NCI-H187 treated with DMSO at 0.1 percent for 48 hours (cell line): ENCODE measurements at places on chromosomes 2 and 18.

DNA sequence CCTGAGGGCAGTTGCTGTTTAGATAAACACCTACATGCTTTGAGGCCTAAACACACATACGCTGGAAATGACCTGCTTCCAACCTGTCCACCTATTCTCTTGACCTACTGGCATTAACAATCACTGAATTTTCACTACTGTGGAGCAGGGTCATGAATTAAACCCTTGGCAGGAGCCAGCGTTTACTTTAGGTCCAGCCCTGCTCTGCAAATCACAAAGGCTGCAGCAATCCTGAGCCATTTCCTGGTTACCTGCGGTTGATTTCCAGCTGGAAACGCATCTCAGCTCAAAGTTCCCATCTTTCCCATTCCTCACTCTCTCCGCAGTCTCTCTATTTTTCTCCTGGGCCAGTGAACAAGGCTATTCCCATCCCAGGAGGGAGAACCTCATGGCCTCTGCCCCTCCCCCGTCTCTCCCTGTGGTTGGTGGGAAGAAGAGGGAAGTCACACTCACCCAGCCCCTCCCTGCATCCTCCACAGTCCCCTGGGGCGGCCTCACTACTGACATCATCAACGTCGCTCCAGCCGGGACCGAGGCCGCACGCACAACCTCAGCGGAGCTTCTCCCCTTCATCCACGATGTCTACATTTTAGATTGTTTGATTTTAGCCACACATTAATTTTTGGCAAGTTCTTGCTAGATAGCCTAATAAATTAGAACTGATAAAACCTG lies 84.5 kb upstream of the SNTG2 start:
- peak; percentile 96 for DNase-seq

DNA sequence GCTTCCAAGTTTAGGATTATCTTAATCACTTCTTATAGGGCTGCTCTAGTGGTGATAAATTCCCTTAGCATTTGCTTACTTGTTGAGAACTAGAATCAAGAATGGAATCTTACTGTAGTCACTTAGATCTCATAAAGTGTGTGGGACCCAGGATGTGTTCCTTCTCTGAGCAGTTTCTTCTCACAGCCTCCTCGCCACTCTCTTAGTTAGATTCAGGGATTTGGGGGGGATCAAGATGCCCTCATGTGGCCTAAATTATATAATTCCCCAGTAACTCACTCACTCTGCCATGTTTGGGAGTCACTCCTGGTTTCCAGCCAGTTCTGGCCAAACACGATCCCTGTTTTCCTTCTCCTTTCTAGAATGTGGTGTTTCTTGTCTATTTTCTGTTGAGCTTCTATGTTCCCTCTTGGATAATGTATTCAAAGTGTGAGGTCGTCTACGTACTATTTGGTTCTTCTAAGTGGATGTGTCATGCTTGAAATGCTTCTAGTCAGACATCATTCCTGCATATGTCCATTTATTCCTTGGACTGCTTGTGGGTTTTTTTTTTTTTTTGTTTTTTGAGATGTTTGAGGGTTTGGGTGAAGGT lies 414.9 kb upstream of the SYT4 start:
- DNase-seq: no peak

DNA sequence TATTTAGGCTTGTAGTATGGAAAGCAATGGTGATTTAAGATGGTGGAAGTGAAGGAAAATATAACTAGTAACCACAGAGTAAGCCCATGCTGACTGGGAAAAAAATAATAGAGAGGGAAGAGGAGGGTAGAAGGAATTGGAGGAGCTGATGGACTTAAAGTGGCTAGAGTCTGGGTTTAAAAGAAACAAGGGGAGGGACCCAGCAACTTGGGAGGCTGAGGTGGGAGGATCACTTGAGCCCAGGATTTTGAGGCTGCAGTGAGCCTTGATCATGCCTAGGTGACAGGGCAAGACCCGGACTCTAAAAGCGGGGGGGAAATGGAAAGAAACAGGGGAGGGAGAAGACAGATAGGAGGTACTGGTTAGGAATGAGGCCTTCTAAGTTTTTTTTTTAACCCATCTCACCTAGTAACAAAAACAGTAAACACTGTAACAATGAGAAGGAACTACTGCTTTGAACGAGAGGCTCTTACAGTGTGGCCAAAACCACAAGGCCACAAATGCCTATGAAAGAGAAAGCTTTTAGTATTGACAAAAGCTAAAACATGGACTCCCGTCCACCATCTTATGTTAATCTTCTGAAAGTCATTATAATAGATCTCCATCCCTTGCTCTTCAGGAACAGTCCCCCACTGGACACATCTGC lies 26.6 kb downstream of the METTL8 start:
- no peak for DNase-seq

GRCh38 chr18:25147877-25148488 lies 204.0 kb downstream of the ZNF521 start:
- DNase-seq: no peak
